ENCODE measurements at places on chromosomes 16 and 17.

- no peak for DNase-seq
These were observed 11.8 kb downstream of the MPO start for GRCh38 chr17:58268774-58269556.

DNA sequence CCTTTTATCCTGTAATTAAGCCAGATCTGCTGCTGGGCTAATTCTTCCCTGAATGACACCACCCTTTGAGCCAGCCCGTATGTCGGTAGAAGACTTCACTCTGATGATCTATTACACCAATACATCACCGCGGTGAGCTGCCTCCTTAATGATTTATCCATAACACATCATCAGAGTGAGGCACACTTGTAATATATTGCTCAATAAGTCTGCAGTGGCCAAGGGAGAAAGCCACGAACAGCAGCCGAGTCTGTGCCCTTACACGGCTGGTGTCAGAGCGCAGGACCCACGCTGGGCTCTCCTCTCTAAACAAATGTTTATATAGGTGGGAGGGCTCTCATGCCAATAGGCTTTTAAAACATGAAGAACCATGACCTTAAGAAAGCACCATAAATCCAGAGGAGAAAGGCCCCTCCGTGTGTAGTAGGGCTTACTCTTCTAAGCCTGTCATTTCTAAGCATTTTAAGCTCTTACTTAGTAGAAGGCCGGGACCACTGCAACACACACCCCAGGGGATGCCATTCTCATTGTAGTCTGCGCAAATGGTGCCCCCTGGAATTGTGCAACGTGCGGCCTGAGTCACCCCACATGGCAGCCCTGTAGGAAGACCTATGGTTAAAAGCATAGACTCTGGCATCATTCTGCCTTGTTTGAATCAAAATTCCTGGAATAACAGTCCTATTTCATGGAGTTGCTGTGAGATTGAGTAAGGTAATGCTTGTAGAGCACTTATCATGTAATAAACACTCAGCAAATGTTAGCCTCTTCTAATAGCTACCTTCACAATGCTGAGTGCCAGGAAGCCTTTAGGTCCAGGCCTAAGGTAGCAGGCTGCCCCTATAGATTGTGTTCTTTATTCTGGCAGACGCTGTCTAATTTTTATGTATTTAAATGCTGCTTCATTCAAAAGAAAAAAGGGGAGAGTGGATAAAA is 26.1 kb downstream of the MRPS23 start:
- no peak for DNase-seq

- DNase-seq = no peak
These were observed 1.5 kb upstream of the PRKCA start for GRCh38 chr17:66300956-66301355.

DNA sequence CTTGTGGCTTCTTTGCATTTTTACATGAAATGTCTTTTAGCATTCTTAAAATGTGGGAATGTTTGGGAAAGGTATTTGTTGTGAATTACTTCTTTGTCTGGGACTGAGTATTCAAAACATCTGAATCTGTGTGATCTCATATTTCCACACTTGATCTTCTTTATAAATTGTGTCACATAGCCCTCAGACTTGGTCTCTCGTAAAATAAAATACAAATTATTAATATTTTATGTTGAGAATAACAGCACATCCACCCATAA is 81.9 kb downstream of the TUBD1 start:
- DNase-seq = no peak

- no peak for DNase-seq
These were observed 5.0 kb downstream of the SKA2 start for GRCh38 chr17:59149841-59150511.

GRCh38 chr16:12288537-12289174 is 312.1 kb downstream of the SNX29 start:
- DNase-seq = no peak

DNA sequence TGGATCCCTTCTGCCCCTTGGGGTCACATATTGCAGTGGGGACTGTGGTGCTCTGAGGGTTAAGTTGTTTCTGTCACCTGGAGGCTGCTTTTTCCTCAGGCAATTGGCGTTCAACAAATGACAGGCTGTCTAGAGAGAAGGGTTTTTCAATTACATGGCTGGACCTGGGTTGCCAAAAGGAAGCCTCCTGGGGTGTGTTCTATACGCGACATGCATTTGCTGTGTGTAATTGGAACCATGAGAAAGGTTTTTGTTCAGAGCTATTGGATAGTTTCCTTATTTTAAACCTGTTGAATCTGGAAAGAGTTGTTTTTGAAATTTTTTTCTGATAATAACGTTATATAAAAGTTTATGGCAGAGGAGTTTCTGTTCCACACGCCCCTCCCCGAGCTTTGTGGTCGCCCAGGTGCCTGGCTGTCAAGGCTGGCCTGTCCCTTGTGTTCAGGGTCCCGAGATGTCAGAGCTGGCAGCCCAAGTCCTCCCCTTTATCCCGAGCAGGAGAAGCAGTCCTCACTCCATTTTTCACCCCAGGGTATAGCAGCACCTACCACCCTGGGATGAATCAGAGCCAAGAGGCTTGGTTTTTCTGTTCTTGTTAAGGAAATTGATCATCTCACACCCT is 26.1 kb upstream of the ZNF750 start:
- no peak for DNase-seq

DNA sequence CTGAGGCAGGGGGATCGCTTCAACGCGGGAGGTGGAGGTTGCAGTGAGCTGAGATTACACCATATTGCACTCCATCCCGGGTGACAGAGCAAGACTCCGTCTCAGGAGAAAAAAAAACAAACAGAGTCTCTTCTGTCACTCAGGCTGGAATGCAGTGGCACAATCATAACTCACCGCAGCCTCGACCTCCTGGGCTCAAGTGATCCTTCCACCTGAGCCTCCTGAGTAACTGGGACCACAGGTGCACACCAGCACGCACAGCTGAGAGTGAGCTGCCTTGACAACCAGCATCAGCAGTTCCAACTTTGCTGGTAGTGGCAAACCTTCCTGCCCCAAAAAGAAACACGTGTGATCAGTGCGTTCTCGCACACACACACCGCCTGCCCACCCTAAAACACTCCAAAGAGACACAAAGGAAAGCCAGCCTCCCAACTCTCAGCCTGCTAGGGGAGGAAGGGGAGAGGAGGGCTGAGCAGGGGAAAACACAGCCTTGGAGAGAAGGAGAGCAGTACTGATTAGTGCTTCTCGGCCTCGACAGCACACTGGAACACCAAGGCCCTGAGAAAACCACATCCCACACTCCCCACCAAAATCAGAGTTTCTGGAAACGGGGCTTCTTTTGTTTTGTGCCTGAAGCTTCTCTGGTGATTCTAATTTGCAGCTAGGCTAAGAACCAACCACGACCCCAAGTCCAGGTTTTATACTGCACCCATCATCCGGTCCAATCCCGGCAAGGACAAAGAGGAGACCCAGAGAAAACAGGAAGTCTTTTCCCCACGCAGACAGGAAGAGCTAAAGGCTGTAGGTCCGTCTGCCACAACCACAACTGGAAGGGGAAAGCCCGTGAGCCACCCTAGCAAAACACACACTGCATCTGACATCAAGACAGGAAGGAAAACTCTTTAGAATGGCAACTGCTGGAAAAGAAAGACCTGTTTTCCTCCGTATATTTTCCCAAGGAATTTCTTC is 28.8 kb downstream of the ZCCHC14 start:
- no peak for DNase-seq

DNA sequence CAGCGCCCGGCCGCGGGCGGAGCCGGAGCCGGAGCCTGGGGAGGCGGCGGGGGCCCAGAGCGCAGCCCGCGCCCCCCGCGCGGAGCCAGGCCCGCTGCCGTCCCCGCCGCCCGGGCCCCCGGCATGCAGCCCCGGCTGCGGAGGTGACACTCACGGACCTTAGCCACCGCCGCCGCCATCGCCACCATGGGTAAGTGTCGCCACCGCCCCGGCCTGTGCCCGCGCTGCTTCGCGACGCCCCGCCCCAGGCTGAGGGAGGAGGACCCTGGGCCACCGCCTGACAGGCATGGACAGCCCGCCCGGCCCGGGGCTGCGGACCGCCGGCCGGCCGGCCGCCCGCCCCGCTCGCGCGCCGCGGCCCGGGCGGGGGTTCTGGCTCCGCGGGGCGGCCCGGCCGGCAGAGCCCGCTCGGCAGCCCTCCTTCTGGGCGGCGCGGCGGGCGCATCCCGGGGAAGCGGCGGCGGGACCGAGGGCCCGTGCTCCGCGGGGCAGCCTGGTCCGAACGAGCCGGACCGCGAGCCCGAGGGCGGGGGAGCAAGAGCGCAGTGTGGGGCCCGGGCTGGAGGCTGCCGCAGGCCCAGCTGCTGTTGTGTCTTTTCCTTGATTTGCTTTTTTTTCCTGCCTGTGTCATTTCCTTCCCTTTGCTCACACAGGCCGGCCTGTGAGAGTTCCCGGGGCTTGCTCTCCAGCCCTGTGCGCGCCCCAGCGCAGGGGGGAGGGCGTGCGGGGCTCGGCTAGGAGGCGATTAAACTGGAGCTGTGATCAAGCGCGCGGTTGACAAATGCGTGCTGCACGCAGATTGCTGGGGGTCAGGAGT is 565 bp downstream of the MAP3K3 start:
- DNase-seq = peak; percentile 82

DNA sequence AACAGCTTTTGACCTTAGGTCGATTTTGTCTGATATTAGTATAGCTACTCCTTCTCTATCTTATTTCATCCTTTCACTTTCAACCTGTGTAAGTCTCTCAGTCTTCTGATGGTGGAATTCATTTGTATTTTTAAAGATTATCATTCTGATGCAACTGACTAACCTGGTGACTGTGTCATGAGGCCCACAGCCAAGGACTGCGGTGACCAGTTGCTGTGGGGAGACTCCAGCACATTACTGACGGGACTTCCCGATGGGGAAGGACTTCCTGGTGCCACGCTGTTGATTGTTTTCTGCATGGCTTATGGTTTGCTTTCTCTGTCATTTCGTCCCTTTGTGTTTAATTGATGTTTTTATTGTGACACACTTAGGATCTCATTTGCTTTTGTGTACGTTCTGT is 34.2 kb downstream of the RMI2 start:
- no peak for DNase-seq

GRCh38 chr17:69367298-69367697 is 40.4 kb upstream of the ABCA5 start:
- no peak for DNase-seq

DNA sequence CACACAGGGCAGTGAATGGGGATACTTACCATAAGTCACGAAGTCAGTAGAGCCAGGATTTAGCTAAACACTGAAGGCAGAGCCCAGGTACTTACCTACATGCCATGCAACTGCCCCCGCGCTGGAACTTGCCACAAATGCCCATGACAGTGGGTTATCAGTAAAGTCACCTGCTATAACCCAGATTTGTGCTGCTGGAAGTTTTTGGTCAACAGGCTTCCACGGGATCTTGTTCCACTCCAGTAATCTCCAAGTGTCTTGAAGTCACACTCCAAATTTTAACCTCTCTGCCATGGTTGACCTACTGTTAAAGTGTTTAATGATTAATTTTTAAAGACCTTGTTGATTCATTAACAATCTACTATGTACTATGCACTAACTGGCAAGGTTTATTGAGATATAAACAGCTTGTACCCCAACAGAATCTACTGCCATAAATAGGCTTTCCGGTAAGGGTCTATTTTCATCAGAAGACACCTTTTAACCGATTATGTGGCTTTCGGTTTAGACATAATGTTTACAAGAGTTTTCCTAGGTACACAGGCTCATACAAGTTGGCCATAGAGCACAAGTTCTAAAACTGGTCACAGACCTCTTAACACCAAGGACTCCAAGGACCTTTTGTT is 6.3 kb upstream of the SLC5A11 start:
- DNase-seq = no peak

GRCh38 chr16:81652798-81653505 is 126.1 kb upstream of the PLCG2 start:
- no peak for DNase-seq

DNA sequence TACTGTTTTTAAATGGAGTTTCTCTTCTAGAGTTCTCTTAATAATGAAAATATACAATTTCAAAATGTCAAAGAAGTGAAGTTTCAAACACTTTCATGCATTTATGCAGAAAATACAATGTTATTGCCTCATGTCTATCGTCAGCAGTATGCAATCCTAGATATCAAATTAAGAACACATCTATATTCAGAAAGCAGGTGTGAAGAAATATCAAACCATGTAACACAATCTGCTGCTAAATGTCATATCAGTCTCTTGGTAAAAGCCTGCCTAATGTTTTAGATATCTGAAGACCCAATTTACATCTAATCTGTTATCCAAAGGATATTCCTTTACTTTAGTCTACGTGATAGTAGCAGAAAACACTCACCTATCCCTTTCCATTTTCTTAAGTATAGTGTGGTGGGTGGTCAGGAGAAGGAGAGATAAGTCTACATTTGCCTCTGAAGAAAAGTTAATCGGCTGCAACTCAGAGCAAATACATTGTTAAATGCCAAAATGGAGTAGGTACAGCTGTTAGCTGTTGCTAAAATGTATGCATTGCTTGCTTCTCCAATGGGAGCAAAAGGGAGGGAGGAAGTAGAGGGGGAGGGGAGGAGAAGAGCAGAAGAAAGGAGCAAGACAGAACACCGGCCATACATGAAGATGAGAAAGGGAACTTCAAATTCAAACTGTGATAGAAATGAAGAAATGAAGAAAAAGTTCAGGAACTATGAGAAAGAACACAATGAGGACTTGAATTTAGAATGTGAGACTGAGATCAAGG is 64.9 kb downstream of the ITFG1 start:
- DNase-seq = no peak

DNA sequence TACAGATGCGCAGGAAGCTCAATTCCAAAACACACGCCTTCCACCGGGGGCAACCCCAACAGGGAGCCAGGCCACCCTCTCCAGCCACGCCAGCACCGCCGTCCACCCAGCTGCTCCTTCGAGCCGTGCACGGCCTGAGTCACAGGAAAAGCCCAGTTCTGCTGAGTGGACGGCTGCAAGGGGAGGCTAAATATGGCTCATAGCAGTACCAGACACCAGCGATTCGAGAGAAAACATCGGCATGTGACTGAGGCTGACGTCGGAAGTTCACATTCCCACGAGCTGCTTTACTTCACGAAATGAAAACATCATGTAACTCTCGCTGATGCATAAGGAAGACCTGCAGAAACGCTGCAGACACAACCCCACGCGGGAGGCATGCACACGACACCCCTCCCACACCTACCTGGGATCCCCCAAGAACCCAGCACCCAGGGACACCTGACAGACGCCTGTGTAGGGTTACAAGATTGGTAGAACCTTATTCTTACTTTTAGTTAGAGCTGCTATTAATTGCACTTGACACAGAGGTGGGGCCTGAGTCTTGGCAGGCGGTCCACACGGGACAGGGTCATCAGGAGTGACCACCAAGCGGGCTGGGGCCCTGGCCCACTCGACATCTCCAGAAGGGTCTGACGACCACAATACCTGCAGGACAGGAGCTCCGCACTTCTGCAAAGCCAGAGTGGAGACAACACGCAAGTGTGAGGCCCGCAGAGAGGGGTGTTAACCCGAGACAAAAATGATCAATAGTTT is 116.8 kb downstream of the ANKRD11 start:
- DNase-seq = no peak

- no peak for DNase-seq
These were observed 383.6 kb downstream of the UTP18 start for GRCh38 chr17:51643702-51644490.

DNA sequence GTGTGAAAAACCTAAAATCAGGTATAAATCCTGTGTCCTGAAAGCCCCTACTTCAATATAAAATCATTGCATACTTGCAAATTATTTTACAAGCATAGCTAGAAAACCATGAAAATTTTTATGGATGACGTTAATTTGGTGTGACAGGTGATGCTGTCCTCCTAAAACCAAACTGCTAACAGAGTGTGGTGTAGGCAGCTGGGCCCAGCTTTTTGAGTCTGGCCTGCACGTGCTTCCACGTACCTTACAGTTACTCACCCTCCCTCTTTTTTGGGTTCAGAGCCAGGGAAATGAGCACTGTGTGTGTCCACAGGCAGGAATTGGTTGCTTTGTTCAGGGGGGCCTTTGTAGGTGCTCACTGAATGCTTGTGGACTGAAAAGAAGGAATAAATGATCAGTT is 36.4 kb downstream of the CLEC16A start:
- DNase-seq = no peak

GRCh38 chr16:17166095-17166494 is 304.7 kb downstream of the XYLT1 start:
- no peak for DNase-seq

All from left colon (tissue), 2 donors.